ENCODE measurements at places on chromosomes 16 and 17. TPM values are rescaled to one million over a fixed set of nuclear protein-coding genes. Genes with fewer than 3 reads are reported as not detected.

PRRT2 gene
- total RNA-seq, result 0.94 TPM

DNA sequence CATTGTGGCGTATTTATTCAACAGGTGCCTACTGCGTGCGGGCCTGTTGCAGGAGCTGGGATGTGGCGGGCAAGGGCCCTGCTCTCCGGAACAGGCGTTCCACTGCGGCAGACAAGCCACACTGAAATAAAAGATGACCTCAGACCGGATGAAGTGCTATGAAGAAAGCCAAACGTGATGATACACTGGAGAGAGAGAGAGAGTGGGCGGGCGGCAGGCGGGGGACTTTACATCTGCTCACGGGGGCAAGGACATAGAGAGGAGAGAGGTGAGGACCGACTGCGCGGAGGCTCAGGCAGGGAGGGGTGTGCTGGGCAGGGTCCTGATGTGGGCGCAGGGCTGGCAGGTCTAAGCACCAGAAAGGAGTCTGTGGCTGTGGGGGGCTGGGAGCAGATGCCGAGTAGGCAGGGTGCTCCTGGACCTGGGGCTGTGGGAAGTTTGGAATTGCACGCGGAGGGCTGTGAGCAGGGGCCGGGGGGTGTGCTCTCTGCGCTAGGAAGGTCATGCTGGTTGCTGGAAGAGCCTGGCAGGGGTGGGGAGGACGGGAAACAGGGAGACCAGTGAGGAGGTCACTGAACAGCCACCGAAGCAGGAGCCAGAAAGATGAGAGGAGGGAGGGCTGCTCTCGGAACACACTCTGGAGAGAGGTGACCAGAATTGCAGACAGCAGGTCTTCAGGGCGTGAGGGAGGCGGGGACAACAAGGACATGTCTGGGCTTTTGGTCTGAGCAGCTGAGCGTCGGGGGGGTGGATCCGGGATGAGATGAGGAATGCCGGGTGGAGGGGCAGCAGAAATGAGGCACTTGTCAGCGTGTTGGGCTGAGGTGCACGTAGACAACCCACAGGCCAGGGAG, 9.9 kb downstream of the MXRA7 start:
- no peaks in the 10 kb centered on the region for H3K4me1 ChIP-seq
- H3K4me3 ChIP-seq, result no peak overlapping the region
- no peaks in the 10 kb centered on the region for H3K36me3 ChIP-seq
- H3K27me3 ChIP-seq, result no peaks in the 10 kb centered on the region
- no peak overlapping the region for H3K27ac ChIP-seq

DNA sequence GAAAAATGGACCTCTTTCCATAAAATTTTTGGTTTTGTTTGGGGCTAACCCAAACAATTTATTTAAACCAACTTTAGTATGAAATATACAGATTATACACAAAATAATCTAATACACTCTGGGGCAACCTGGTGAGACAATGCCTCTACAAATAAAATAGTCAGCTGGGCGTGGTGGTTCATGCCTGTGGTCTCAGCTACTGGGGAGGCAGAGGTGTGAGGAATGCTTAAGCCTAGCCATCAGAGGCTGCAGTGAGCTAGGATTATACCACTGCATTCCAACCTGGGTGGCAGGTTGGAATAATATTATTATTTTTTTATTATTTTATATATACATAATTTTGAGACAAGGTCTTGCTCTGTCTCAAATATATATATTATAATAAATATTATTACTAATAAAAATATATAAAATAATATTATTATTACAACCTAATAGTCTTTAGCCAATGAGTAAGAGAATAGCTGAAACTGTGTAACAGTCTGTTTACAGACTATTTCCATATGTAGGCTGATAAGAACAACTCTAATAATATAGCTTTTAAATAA, 50.5 kb downstream of the GLG1 start:
- peaks cover 43% of the 10 kb centered on the region for H3K4me1 ChIP-seq
- H3K4me3 ChIP-seq, result no peak overlapping the region
- no peaks in the 10 kb centered on the region for H3K27me3 ChIP-seq
- no peak overlapping the region for H3K27ac ChIP-seq
- H3K36me3 ChIP-seq, result no peaks in the 10 kb centered on the region
- DNase-seq, result no peak

- peaks cover 17% of the 10 kb centered on the region for H3K36me3 ChIP-seq
- peak overlapping the region; percentile 100 for H3K27ac ChIP-seq
- peak overlapping the region; percentile 97 for H3K4me3 ChIP-seq
- peak; percentile 66 for DNase-seq
Measured at GRCh38 chr17:45149669-45150664, 1.7 kb downstream of the HEXIM1 start.

DNA sequence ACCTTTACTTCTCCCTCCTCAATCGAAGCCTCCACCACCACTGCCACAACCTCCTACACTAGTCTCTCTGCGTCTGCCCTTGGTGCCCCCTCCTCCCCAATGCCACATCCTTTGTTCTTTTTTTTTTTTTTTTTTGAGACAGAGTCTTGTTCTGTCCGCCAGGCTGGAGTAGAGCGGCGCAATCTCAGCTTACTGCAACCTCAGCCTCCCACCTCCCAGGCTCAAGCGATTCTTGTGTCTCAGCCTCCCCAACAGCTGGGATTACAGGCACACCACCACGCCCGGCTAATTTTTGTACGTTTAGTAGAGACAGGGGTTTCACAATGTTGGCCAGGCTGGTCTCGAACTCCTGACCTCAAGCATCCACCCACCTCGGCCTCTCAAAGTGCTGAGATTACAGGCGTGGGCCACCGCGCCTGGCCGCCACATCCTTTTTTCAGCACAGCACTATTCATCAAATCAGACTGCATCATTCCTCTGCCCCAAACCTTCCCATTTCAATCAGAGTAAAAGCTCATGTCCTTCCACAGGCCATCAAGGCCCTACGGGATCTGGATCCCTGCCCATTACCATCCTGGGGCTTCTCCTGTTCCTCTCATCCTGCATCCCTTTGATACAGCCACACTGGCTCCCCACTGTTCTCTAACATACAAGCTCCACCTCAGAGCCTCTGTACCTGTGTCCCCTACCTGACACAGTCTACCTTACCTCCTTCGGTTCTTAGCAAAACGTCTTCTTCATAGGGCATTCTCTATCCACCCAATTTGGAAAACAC, 2.0 kb downstream of the KLHL11 start:
- H3K27me3 ChIP-seq, result no peaks in the 10 kb centered on the region
- H3K4me1 ChIP-seq, result peaks cover 24% of the 10 kb centered on the region
- DNase-seq, result peak; percentile 50
- no peak overlapping the region for H3K27ac ChIP-seq
- H3K4me3 ChIP-seq, result no peak overlapping the region
- H3K36me3 ChIP-seq, result peaks cover 3% of the 10 kb centered on the region

DNA sequence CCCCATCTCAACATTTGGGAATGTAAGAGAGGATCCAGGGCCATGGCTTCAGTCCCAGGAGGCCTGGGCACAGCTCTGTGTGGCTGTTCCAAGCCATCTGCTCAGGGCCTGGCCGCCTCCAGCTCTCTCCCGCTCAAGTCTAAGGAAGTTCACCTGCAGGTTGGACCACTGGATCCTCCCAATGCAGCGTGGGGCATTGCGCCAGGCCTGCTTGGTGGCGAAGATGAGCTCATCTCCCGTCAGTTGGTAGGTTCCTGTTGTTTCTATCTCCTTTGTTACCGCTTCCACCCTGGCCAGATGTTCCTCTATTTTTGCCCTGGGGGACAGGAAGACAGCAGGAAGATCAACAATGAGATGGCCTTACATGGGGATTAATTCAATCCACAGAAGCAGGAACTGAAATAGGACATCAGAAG, 17.5 kb downstream of the NOS2 start:
- no peaks in the 10 kb centered on the region for H3K4me1 ChIP-seq
- H3K27ac ChIP-seq, result no peak overlapping the region
- no peak for DNase-seq
- H3K36me3 ChIP-seq, result no peaks in the 10 kb centered on the region

DNA sequence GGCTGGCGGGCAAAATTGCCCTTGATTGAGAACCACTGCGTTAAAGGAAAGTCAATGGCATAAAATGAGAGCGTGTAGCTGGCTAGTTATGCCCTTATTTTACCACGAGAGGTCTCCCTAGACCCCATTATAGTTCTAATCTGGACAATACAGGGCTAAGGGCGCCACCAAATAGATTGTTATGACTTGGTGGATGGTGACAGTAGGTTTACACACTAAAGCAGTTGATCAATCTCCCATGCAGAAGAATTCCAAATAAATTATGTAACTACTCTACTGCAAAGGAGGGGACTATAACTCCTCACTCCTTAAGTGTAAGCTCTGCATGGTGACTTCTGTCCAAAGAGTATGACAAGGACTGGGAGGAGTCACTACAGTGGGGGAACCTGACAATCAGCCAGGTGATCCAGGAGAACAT, 20.4 kb upstream of the YPEL2 start:
- H3K4me1 ChIP-seq, result no peaks in the 10 kb centered on the region
- DNase-seq, result peak; percentile 54
- H3K27ac ChIP-seq, result no peak overlapping the region
- no peaks in the 10 kb centered on the region for H3K36me3 ChIP-seq
- H3K27me3 ChIP-seq, result no peaks in the 10 kb centered on the region
- H3K4me3 ChIP-seq, result no peak overlapping the region

DNA sequence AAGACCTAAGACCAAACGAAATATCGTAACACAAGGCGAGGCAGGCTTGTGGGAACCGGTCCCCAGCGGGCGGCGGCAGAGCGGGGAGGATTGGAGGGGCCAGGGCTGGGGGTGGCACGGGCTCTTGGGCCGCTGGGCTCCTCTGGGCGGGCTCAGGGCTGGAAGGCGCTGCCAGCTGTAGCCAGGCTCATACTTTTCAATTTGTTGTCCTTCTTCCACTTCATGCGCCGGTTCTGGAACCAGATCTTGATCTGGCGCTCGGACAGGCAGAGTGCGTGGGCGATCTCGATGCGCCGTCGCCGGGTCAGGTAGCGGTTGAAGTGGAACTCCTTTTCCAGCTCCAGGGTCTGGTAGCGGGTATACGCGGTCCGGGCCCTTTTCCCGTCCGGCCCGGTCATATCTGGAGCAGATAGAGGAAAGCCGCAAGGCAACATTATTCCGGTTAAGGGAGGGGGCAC, 1.5 kb downstream of the HOXB5 start:
- DNase-seq, result no peak
- H3K27ac ChIP-seq, result no peak overlapping the region
- peak overlapping the region; percentile 27 for H3K4me3 ChIP-seq
- peaks cover 24% of the 10 kb centered on the region for H3K4me1 ChIP-seq

DNA sequence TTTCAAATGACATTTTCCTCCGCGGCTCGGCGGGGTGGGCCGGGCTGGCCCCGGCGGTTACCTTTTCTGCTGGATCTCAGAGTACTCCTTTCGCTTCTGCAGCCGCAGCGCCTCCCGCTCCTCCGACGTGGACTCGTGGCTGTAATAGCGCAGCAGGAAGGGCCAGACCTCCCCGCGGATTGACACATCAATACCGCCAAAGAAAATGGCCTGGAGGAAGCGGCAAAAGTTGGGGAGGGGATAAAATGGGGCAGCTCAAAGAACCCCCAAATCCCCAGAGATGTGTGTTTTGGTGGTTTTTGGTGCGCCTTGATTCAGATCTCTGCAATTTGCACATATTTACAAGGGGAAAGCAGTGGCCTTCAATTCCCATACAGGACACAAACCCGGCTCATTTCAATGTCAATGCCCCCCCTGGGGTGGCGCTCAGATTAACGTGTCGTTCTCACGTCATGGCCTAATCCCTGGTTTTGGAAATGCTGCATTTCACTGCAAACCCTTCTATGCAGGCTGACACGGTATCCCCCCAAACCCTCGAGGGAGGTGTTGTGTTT, 85.9 kb downstream of the TBC1D16 start:
- H3K36me3 ChIP-seq, result no peaks in the 10 kb centered on the region
- no peak for DNase-seq
- H3K4me1 ChIP-seq, result no peaks in the 10 kb centered on the region

- peaks cover 2% of the 10 kb centered on the region for H3K36me3 ChIP-seq
- H3K4me1 ChIP-seq, result peaks cover 27% of the 10 kb centered on the region
- H3K27ac ChIP-seq, result peak overlapping the region; percentile 95
- peaks cover 4% of the 10 kb centered on the region for H3K27me3 ChIP-seq
Measured at GRCh38 chr17:39151943-39152818, 744 bp upstream of the PLXDC1 start.

DNA sequence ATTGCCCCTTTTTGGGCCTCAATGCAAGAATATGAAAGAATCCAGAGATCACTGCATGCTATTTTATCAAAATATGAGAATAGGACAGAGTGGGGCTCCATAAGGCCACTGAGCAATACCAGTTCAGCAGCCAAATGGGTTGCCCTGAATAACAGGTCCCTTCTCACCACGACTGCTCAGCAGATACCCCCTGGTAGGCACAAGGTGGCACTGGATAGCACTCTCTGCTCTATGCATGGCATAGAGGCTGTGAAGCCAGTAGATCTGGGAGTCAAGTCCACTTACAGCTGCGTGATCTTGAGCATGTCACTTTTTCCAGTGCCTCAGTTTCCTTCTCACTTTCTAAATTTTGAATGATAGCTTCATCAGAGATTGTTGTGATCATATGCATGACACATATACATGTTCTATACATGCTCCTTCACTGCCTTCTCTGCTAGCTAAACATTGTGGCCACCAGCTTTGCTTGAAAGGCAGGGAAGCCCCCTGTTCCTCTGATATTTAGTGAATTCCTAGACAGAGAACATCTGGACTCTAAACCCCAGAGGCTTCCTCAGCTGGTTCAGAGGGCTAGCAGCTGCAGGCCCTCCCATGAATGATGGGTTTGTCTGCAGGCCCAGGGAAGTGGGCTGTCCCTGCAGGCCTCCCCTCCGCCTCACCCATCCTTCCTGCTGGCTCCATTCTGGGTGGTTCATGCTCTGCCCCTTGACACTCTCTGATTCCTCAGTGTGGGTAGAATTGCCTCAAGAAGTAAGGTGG, 84.9 kb upstream of the ASIC2 start:
- peaks cover 7% of the 10 kb centered on the region for H3K27me3 ChIP-seq
- no peaks in the 10 kb centered on the region for H3K4me1 ChIP-seq
- no peak overlapping the region for H3K4me3 ChIP-seq
- DNase-seq, result no peak
- no peak overlapping the region for H3K27ac ChIP-seq

- peak overlapping the region; percentile 89 for H3K27ac ChIP-seq
- peaks cover 46% of the 10 kb centered on the region for H3K36me3 ChIP-seq
- H3K27me3 ChIP-seq, result no peaks in the 10 kb centered on the region
- H3K4me3 ChIP-seq, result no peak overlapping the region
- H3K4me1 ChIP-seq, result peaks cover 61% of the 10 kb centered on the region
Measured at GRCh38 chr17:14205992-14206461, 30.6 kb downstream of the CDRT15 start.

DNA sequence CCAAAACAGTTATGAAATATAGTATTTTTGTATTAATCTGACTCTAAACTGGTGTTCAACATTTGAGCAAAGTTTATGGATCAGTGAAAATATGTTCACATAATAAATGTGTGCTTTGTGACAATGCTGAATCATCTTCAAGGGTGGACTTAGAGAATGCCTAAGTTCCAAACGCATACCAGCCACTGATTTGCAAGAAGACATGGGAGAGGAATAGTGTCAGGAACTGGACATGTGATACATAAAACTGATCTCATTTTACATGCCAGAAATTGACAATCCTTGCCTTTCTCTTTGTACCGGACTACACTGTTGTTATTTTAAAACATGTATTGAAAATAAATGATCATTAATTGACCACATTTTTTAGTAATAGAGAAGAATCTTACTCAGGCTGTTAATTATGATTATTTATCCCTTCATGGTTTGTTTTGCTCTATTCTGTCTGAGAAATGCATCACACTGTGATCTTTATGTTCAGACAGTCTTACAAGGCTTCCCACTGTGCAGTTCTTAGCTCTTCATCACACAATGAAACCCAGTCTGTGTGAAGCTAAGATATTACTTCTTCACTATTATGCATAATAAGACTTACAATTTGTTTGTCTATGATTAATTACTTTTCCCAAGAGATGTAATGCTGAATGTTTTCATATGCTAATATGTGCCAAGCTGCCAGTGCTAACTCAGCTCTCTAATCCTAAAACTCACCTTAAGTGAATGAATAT, 1180.6 kb upstream of the CDH8 start:
- H3K4me1 ChIP-seq, result no peaks in the 10 kb centered on the region
- H3K4me3 ChIP-seq, result no peak overlapping the region
- H3K27me3 ChIP-seq, result no peaks in the 10 kb centered on the region
- no peak overlapping the region for H3K27ac ChIP-seq
- no peaks in the 10 kb centered on the region for H3K36me3 ChIP-seq
- DNase-seq, result no peak

Data from activated naive CD4-positive, alpha-beta T cell treated with anti-CD3 and anti-CD28 coated beads for 36 hours (primary cell).